ENCODE measurements at places on chromosomes 16 and 17. TPM values are rescaled to one million over a fixed set of nuclear protein-coding genes. Genes with fewer than 3 reads are reported as not detected.

DNA sequence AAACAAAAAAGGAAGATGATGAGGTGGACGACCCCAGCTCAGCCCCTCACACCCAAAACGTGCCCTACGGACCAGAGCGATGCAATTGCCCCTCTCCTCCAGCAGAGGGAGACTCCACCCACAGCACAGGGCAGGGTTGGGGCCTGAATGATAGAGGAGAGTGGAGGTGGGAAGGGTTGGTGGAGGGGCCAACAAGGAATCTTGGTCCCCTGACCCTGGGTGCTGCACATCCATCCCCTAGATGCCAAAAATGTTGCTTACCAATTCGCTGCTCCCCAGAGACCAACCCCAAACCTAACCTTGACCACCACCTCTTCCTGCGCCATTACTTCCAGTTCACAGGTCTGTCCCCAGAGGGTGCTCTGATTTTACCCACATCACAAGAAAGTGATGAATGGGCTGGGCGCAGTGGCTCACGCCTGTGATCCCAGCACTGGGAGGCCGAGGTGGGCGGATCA lies 12.9 kb downstream of the P2RX5 start:
- DNase-seq = peak; percentile 48
- H3K4me1 ChIP-seq = peaks cover 6% of the 10 kb centered on the region
- H3K4me3 ChIP-seq = no peak overlapping the region
- no peaks in the 10 kb centered on the region for H3K36me3 ChIP-seq

DNA sequence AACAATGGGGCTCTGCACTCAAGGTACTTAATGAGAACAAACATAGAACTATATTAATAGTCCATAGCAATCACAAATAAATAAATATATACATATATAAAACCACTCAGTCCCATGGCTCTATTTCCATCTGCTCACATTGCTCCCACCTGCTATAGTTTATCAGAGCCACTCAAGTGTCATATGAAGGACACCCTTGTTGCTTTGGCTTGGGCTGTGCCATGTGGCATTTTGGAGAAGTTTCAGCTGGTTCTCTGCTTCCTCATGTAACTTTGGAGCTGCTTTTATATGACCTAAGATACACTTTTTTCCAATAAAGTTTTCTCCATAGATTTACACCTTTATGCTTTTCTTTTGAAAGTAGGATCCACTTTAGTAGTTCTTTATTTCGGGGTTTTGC lies 126.4 kb downstream of the KCNJ2 start:
- H3K4me3 ChIP-seq = no peak overlapping the region
- no peak for DNase-seq
- no peaks in the 10 kb centered on the region for H3K27me3 ChIP-seq

CCL16 gene
- not detected for total RNA-seq

- peaks cover 21% of the 10 kb centered on the region for H3K4me1 ChIP-seq
- DNase-seq = no peak
Observed at GRCh38 chr17:44093231-44093900, 22.8 kb downstream of the G6PC3 start.

DNA sequence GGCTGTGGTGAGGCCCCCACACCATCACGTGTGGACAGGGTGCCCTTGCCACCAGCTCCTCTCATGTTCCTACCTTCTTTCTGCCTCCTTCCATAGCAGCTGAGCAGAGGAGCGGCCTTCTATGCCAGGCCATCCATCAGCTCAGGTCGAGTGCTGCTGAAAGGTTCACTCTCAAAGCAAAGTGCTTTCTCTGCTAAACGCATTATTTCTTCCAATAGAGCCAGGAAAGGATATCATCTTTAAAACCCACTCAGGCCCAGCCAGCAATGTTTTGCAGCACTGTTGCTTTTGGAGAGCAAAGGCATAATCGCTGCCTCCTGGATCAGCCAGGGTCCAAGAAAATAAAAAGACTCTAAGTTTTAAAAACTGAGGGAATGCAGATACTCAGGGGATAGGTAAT lies 54.9 kb upstream of the GPRC5B start:
- H3K27ac ChIP-seq = no peak overlapping the region
- no peak for DNase-seq
- no peaks in the 10 kb centered on the region for H3K27me3 ChIP-seq

ADAP2 gene
- 7.4 TPM for total RNA-seq

GRCh38 chr17:16297367-16298139 lies 55.7 kb downstream of the CENPV start:
- no peak for DNase-seq
- no peaks in the 10 kb centered on the region for H3K27me3 ChIP-seq
- H3K36me3 ChIP-seq = no peaks in the 10 kb centered on the region
- H3K27ac ChIP-seq = no peak overlapping the region
- no peak overlapping the region for H3K4me3 ChIP-seq

DNA sequence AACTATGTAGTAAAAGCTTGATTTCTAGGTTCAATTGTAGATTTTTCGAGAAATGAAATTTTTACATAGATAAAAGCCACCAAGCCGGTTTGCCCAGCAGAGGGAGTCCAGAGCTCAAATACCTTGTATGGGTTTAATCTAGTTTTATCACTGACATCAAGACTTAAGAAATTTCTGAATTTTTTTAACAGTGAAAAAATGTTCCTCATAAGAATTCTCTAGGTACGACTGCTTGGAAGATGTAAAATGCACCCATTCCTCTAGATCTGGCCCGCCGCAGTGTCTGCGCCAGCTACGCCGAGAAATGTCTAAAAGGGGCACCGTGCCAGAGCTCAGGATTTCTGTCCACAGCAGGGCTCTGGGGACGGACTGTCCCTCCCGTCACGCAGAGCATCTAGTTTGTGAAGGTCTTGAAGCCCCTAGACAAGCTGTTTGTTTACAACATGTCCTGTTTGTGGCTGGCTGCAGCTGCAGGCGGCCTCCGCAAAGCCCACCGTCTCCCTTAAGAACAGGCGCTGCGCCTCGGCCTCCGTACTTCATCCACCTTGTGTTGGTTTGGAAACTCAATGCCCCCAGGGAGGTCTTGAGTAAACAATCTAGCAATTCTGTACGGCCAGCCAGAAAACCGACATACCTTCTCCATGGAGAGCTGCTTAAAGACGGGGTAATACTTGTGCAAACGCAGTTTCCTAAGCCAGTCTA lies 24.8 kb downstream of the MAP1LC3B start:
- H3K27me3 ChIP-seq = no peaks in the 10 kb centered on the region
- H3K27ac ChIP-seq = no peak overlapping the region
- no peaks in the 10 kb centered on the region for H3K36me3 ChIP-seq
- H3K4me1 ChIP-seq = no peaks in the 10 kb centered on the region
- DNase-seq = no peak

DNA sequence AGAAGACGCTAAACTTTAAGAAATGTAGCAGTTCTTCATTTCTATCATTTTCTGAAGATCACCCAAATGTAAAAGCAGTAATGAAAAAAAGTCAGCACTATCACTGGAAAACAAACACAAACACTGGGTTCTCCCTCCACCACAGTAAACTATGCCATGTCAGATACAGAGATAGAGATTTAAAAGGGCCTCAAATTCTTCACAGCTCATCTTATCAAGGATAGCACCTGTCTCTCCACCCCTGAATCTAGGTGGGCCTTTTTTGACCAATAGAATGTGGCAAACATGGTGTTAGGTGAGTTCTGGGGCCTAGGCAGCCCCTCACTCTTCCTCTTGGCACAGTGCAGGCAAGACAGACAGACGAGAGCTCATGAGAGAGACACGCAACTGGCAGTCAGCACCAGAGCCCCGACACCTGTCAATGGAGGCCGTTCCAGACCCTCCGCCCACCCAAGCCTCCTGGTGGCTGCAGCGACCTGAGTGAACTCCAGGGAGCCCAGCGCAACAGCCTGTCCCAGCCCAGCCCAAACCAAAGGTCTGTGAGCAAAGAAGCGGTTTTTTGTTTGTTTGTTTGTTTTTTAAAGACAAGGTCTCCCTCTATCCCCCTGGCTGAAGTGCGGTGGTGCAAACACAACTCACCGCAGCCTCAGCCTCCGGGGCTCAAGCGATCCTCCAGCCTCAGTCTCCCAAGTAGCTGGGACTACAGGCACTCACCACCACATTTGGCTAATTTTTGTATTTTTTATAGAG lies 79.8 kb downstream of the TBC1D16 start:
- no peaks in the 10 kb centered on the region for H3K4me1 ChIP-seq
- H3K27me3 ChIP-seq = peaks cover 3% of the 10 kb centered on the region
- H3K4me3 ChIP-seq = no peak overlapping the region
- no peaks in the 10 kb centered on the region for H3K36me3 ChIP-seq
- H3K27ac ChIP-seq = no peak overlapping the region
- DNase-seq = no peak

EFNB3 gene
- total RNA-seq = not detected

DNA sequence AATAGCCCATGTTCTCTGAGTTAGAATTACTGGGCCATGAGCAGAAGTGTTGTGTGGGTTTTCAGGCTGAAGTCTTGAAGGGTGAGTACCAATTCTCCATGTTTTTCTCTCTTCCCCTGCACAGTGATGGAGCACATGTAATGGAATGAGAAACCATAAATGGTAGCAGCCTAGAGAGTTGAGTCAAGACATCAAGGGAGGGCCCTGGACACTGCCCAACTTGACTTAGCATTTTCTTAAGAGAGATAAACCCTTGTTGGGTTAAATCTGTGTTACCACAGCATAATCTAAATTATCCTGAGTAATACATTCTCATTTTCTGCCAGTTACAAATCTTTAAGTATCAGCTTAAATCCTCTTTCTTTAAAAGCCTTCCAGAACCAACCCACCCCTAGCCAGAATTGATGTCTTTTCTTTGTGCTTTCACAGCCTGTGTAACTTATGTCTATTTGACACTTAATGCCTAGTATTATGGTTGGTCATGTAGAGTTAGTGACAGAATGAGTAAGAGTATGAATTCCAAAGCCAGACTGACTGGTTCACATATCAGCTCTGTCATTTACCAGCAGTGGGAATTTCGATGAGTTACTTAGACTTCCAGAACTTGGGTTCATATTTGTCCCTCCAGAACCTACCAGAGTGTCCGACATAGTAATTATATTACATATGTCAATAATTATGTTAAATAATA lies 27.0 kb upstream of the RGS9 start:
- H3K27me3 ChIP-seq = no peaks in the 10 kb centered on the region
- H3K4me3 ChIP-seq = no peak overlapping the region
- no peak overlapping the region for H3K27ac ChIP-seq
- no peak for DNase-seq
- no peaks in the 10 kb centered on the region for H3K36me3 ChIP-seq

GRCh38 chr17:46063241-46063640 lies 64.2 kb downstream of the STH start:
- H3K4me1 ChIP-seq = no peaks in the 10 kb centered on the region
- H3K27ac ChIP-seq = no peak overlapping the region
- no peaks in the 10 kb centered on the region for H3K27me3 ChIP-seq
- DNase-seq = no peak
- peaks cover 3% of the 10 kb centered on the region for H3K36me3 ChIP-seq

DNA sequence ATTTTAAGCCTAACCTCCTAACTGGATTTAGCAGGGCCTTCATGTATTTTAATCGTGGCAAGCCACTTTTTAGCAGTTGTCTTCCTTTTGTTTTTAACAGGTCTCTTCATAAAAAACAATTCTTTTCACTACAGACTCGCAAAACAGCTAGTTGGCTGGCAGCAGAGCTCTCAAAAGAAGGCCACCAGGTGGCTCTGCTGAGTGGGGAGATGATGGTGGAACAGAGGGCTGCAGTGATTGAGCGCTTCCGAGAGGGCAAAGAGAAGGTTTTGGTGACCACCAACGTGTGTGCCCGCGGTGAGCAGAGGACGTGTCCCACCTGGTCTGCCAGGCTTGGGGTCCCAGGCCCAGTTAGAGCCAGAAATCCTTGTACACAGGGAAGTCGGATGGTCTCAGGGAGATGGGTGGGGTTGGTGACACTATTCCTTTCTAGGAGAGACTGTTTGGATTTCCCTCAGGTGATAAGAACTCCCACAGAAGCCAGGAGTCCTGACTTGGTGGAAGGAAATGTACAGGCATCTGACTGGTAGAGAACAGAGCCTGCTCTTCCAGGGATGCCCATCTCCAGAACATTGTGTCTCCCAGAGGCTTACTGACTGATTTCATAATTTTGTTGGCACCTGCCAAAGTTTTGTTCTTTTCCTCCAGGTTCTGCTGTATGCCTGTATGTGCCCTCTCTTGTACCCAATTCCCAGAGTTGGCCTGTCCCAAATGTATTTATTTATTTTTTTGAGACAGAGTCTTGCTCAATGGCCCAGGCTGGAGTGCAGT lies 14.9 kb upstream of the DDX19A start:
- H3K4me3 ChIP-seq = no peak overlapping the region
- no peaks in the 10 kb centered on the region for H3K27me3 ChIP-seq
- H3K27ac ChIP-seq = no peak overlapping the region
- H3K36me3 ChIP-seq = peaks cover 15% of the 10 kb centered on the region
- H3K4me1 ChIP-seq = no peaks in the 10 kb centered on the region
- no peak for DNase-seq

- no peaks in the 10 kb centered on the region for H3K27me3 ChIP-seq
- no peak overlapping the region for H3K27ac ChIP-seq
- DNase-seq = no peak
- no peak overlapping the region for H3K4me3 ChIP-seq
Observed at GRCh38 chr16:11417487-11417886, 72.2 kb downstream of the RMI2 start.

CLDN9 gene
- not detected for total RNA-seq

- DNase-seq = no peak
- H3K36me3 ChIP-seq = no peaks in the 10 kb centered on the region
- no peak overlapping the region for H3K27ac ChIP-seq
- H3K4me1 ChIP-seq = no peaks in the 10 kb centered on the region
- H3K4me3 ChIP-seq = no peak overlapping the region
- no peaks in the 10 kb centered on the region for H3K27me3 ChIP-seq
Observed at GRCh38 chr16:4578961-4579530, 22.9 kb downstream of the C16orf96 start.

Data from GM12878 (cell line).